HT1080 (cell line): ENCODE measurements at places on chromosomes 12 and 14.
A peak's percentile ranks its signal among the peaks of the same experiment; 100 is the strongest.

DNA sequence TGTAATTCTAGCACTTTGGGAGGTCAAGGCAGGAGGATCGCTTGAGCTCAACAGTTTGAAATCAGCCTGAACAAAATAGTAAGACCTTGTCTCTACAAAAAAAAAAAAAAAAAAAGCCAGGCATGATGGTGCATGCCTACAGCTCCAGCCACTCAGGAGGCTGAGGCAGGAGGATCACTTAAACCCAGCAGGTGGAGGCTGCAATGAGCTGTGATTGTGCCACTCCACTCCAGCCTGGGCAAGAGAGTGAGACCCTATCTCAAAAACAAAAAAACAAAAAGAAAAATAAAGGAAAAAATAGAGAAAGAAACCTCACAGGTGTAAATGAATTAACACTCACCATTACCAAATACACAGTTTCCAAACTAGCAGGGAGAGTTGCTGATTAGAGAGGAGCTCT is 34.2 kb upstream of the TUBA1A start:
- no peak for DNase-seq

- DNase-seq = no peak
These were observed 311.6 kb upstream of the DIO3 start for GRCh38 chr14:101249676-101250036.

DNA sequence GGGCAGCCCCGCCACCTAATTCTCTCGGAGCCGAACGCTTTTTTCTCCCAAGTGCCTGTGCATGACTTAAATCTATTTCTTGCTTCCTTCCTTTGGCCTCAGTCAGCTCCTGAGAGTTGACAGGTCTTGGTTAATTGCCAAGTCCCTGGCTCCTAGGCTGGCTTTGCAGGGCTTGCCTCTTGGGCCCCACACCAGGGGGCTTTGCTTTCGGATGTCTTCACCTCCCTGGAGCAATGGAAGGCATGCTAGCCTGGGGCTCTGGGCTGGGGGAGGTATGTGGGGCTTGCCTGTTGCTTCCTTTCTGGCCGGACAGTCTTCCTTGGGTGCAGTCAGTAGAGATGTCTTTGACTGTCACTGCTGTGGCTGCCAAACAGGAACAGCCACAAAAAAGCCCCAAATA is 2.2 kb upstream of the KRT80 start:
- no peak for DNase-seq

- no peak for DNase-seq
These were observed 250.9 kb upstream of the SYT10 start for GRCh38 chr12:33690562-33690961.

GRCh38 chr14:24741871-24742270 is 107.9 kb upstream of the GZMB start:
- peak; percentile 87 for DNase-seq

DNA sequence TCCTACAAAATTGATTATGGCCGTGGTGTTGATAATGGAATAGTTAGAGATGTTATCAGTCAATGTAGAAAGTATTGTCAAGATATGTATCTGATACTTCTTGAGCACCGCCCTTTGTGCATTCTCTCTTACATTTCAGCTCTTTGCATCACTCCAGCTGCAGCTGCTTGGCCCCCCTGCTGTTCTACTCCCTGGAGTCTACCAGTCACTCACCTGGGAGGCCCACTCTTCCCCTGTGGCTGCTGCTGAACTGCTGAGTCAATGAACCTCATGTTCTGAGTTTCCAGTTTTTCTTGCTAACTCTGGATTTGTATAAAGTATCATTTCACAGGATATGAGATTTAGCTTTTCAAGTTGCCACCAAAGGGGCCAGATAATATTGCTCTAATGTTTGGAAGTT is 312.8 kb upstream of the SLC16A7 start:
- DNase-seq = no peak

DNA sequence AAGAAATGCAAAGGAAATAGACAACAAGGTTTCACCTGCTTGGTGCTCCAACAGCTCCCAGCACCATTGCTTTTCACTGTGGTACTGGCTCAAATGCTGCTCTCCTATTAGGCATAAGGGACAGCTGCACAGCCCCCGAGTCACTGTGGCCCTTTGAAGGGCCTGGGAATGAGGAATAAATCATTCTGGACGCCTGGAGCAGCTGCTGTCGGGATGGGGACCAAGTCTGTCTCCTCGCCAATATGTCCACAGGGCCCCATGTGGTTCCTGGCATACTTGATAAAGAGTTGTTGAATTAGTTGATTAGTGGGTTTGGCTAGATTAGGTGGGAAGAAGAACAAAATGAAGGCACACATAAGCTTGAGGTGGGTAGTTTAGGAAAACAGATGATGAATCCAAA is 13.1 kb upstream of the NGB start:
- DNase-seq = no peak

DNA sequence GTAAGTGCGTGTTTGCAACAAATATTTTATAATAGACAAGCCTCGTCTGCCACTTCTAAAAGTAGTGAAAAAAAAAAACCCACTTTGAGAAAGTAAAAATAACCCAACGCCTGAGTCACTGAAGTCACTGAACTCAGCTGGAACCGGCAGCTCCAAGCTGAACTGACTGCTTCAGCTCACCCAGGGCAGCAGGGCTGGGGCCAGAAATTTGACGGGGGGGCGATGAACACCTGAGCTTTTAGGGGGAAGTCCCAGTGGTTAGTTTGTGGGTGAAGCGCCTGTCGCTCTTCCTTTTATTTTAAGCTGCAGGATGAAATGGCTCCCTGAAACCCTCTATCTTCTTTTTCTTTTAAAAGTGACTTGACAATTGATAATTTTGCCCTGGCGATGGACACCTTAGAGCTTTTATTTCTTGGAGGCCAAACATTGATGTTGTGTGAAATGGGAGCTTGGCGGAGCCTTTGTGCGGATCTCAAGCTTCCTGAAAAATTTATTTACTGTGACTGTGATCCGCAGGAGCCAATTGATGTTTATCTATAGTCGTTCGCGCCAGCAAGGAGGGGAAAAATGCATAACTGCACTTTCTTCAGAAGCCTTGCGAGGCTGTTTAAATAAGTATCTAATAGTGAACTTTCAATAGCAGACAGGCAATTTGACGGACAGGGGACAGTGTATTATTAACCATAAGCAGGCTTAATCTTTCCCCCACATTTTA is 173.2 kb upstream of the MYL2 start:
- DNase-seq = no peak

DNA sequence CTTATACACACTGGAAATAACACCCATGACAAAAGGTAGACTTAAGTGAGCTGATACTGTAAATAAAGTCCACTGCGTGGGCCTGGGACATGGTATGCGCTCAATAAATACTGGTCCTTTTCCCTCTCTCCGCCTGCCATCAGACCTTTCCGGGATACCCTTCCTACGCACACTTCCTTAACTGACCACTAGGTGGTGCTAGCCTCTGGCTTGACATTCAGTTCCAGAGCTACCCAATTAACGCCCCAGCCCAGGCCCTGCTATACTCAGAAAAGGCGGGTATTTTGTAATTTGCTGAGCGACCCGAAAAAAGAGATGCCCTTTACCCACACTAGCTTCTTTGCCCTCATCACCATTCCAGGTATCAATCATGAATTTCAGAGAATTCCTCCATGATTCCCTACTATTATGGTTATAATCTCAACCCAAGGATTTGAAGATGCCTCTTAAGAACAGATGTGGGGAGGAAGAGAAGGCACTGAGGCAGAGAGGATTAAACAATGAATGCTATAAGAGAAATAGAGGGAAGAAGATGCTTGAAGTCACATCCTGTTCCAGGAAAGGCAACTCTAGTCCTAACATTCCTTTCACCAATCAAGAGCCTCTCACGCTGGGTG is 3.9 kb upstream of the LRP1 start:
- DNase-seq = peak; percentile 64

GRCh38 chr14:60904381-60904780 is 76.5 kb downstream of the TRMT5 start:
- no peak for DNase-seq

GRCh38 chr14:105323663-105324062 is 9.1 kb downstream of the PACS2 start:
- DNase-seq = no peak

GRCh38 chr14:87526731-87527130 is 466.3 kb downstream of the GALC start:
- DNase-seq = no peak

DNA sequence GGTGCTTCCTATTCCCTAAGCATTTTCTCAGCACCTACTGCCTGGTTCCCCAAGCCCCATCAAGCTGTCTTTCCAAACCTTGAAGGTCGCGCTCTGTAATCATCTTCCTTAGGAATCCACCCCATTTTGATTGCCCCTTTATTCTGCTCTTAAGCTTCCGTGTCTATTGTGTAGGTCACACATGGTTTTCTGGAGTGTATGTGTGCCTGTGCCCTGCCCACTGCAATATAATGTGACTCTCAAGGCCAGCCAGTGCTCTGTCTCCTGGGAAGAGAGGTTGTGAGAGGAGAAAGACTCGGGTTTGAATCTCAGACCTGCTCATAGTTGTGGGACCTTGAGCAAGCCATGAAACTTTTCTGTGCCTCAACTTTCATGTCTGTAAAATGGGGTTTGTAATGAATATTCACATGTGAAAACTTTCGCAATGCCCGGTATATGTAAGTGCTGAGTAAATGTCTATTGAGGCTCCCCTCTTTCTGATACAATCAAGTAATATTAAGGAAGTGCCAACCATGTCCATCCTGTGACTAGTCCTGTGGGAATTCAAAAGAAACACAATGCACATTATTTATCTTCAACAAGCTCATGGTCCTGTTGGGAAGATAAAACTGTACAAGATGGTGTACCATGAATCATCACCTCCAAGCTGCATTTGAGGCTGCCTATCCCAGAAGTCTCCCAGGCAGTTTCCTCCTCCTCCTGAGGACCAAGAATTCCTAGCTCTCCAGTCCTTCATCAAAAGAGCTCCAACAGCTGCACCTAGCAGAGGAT is 774 bp upstream of the KRT75 start:
- peak; percentile 63 for DNase-seq

- DNase-seq = peak; percentile 56
These were observed 33.6 kb upstream of the METAP2 start for GRCh38 chr12:95440401-95440800.

DNA sequence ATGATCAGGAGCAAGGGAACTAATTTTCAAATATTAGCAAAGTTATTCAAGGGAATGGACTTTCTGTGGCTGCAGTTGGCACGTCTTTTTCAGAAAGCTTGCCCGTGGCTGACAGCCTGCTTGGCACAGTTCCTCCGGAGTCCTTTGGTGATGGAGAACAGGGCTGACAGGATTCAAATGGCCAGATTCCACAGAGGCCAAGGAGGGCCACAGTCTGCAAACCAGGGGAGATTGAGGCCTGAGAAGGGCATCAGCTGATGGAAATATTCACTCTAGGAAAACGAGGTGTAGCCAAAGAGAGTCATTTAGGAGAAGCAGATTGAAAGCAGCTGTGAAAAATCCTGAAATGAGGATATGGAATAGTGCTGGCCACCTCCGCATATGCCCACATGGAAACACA is 178.3 kb downstream of the EMP1 start:
- DNase-seq = no peak

- no peak for DNase-seq
These were observed 21.8 kb upstream of the RTRAF start for GRCh38 chr14:51967521-51967920.

DNA sequence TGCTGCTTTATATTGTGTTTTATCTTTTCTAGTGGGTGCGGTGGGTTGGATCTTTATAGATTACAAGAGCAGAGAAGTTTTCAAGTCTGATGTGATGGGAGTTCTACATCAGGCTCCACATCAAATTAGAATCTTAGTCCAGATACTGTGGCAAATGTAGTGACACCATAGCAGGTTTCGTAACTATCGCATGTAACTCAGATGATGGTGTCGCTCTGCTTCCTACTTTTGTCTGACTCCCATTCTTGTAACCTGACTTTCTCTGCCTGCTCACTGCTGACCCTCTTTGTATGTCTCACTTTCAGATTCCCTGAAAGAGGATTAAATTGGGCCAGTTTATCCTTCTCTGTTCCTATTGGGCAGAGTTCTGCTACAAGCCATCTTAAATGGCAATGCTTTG is 22.8 kb upstream of the FBXO34 start:
- no peak for DNase-seq

- DNase-seq = no peak
These were observed 319.5 kb downstream of the PAWR start for GRCh38 chr12:79371226-79371625.

DNA sequence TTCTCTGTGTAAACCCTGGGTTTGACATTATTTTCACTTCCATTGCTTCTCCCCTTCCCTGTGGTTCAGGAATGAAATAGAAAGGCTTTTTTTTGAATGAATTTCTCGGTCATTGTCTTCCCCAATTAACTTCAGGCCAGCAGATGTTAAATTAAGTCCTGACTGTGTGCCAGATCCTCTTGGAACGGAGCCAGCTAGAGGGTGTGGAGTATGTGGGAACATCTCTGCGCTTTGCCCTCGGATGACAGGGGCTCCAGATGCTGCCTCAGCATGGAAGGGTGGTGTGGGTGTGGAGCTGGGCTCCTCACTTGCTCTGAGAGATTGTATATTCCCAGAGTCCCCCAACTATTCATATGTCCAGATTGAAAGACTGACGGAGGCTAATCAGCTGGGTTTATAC is 13.1 kb downstream of the KRT85 start:
- DNase-seq = no peak

DNA sequence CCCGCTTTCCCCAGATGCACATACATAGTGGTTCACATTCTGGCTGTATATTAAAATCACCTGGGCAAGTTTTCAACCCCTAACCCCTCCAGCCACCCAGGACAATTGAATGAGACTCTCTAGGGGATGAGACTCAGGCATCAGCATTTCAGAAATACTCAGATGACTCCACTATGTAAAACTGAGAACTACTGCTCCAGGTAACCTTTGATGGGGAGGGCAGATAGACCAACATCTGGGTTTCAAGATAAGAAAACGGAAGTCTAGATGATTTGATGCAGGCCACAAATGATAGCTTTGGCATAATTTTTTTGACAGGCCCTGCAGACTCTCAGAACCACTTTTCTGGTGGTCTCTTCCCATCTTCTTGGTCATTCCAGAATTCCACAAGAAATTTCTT is 341.1 kb downstream of the EMP1 start:
- DNase-seq = no peak

- no peak for DNase-seq
These were observed 6.1 kb upstream of the IL26 start for GRCh38 chr12:68231691-68232090.

- DNase-seq = no peak
These were observed 18.7 kb downstream of the SSTR1 start for GRCh38 chr14:38226366-38226765.

DNA sequence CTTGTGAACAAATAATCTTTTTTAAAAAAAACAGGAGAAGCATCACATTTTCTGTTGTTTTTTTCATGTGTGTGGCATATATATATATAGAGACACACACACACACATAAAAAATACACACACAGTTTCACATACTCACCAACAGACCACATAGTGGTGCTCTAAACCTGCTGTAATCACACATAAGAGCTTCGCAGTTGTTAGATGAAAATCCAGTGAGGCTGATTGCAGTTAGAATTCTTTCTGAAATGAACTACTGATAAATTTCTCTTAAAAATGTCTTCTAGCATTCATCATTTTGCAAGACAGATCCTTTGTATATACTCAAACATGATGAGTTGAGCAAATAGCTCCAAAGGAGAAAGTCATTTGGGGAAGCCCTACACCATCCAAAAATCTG is 434.3 kb upstream of the STXBP6 start:
- no peak for DNase-seq

GRCh38 chr12:93413064-93413463 is 28.7 kb downstream of the UBE2N start:
- no peak for DNase-seq
